ENCODE measurements at places on chromosomes 1 and 21. TPM values are rescaled to one million over a fixed set of nuclear protein-coding genes. Genes with fewer than 3 reads are reported as not detected.

Gene YBEY
- polyA plus RNA-seq, result 14.2 TPM

Gene SKI
- 1.0 TPM for polyA plus RNA-seq

Gene ACTL8
- polyA plus RNA-seq, result not detected

Gene FLG2
- not detected for polyA plus RNA-seq

Gene KIF21B
- 9.1 TPM for polyA plus RNA-seq

Data from immature natural killer cell (primary cell).